ENCODE measurements at places on chromosomes 3 and 15. TPM values are rescaled to one million over a fixed set of nuclear protein-coding genes. Genes with fewer than 3 reads are reported as not detected.

DUOX2 gene
- not detected for total RNA-seq

SPRED1 gene
- total RNA-seq: 12.3 TPM

MAGEL2 gene
- total RNA-seq: 0.07 TPM

SAMMSON gene
- total RNA-seq: not detected

All from epithelial cell of proximal tubule (primary cell).